B cell (primary cell): ENCODE measurements at places on chromosomes 3 and 15. TPM values are rescaled to one million over a fixed set of nuclear protein-coding genes. Genes with fewer than 3 reads are reported as not detected.

The IGSF11 gene
- 0.30 TPM in 1 of 2 replicates, not detected in the other for polyA plus RNA-seq

The HEXA gene
- 182 and 186 TPM in 2 replicates for polyA plus RNA-seq

The MKRN3 gene
- 0.13 and 0.61 TPM in 2 replicates for polyA plus RNA-seq

The CTXND1 gene
- polyA plus RNA-seq: not detected in 2 replicates

The MAGEL2 gene
- polyA plus RNA-seq: not detected in 2 replicates

The SHF gene
- 0.76 and 1.6 TPM in 2 replicates for polyA plus RNA-seq

The DZIP1L gene
- 0.25 TPM in 1 of 2 replicates, not detected in the other for polyA plus RNA-seq

The GOLGA6D gene
- 0.04 TPM in 1 of 2 replicates, not detected in the other for polyA plus RNA-seq

The ZNF662 gene
- polyA plus RNA-seq: 0.12 and 0.22 TPM in 2 replicates

The NPAP1 gene
- polyA plus RNA-seq: not detected in 2 replicates

The GHSR gene
- not detected in 2 replicates for polyA plus RNA-seq

The GLDN gene
- not detected in 2 replicates for polyA plus RNA-seq

DNA sequence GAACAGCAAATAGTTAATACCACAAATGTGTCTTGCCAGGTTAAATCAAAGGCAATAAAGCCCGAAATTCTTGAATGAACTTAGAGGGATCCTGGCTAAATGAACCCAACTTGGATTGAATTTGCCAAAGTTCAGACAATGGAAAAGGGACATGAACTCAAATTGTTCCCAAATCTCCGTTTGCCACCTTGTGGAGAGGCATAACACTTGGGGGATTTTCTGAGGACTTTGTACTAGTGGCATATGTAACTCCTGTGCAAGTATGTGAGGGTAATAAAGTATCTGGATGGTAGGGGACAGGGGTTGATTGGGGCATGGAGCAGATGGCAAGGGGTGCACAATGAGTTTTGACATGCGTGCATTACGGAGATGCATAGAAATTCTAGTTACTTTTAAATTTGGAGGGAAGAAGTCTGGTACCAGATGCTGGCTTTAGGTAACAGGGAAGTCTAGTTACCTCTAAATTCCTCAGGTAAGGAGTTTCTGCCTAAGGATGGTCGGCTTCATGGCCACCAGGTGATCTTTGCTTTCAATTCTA lies 1.2 kb upstream of the TCAIM start:
- DNase-seq: peak; percentile 11

- no peak for DNase-seq
These were observed 433.3 kb downstream of the FOXP1 start for GRCh38 chr3:71149959-71150954.

- DNase-seq: no peak
These were observed 48.8 kb downstream of the STRIT1 start for GRCh38 chr3:155244699-155245098.

DNA sequence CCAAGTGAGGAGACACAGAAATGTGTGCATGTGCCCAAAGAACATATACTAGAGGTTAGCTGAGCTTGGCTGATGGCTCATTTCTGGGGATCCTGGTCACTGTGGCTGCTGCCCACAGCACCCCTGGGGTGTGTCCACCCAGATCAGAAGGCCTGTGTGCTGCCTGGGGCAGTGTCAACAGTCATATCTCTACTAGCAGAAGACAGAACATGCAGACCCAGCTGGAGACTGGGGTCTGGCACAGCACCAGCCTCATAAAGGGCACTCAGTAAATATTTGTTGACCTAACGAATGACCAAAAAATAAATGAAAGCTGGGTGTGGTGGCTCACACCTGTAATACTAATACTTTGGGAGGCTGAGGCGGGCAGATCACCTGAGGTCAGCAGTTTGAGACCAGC lies 16.4 kb downstream of the CHRNA3 start:
- no peak for DNase-seq

DNA sequence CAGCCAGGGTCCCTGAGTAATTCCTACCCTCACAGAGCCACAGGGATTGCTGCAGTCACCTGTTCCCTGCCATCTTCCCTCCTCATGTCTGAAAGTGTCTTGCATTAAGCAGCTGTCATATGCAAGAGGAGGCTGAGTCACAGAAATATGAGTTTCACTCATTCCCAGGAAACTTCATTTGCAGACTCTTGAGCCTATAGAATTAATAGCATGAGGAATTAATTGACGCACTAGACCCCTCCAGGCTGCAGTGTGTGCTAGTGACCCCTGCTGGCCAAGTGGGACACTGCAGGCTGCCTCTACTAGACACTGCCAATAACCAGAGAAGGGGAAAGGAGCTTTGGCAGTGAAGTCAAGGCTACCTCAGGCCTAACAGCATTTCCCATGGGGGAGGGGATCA lies 50.6 kb upstream of the SLC6A1 start:
- peak; percentile 14 for DNase-seq

DNA sequence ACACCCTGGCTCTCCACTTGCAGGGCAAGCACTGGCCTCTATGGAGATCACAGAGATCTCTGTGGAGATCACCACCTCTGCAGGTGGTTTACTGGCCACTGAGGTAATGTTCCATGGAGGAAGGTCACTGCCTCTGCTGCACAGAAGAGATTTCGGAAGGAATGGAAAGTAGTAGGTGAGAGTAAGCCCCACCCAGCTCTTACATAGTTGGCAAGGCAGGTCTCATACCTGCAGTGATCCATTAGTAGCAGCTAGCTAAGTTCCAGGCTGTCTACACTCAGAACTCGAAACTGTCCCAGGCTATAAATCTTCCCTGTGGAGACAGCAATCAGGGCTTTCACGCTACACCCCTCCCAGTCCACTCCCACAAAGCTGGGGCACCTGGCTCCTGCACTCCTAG lies 194.3 kb upstream of the MANF start:
- DNase-seq: no peak

DNA sequence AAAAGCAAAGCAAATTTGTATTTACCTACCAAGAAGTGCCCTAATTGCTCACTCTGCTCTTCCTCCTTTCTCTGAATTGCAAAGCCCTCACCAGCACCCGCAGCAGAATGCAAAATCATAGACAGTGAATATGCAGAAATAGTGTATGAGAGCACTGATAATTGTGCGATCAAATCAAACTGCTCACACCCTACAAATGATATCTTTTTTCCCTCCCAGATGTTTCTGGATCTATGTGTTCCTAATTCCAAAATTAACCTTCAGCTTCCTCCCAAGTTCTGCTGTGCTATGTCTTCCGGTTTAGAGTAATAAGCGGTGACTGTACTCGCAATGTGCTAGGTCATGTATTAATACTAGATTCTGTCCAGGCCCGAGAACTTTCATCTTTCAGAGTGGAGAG lies 3.4 kb downstream of the GHSR start:
- DNase-seq: no peak

DNA sequence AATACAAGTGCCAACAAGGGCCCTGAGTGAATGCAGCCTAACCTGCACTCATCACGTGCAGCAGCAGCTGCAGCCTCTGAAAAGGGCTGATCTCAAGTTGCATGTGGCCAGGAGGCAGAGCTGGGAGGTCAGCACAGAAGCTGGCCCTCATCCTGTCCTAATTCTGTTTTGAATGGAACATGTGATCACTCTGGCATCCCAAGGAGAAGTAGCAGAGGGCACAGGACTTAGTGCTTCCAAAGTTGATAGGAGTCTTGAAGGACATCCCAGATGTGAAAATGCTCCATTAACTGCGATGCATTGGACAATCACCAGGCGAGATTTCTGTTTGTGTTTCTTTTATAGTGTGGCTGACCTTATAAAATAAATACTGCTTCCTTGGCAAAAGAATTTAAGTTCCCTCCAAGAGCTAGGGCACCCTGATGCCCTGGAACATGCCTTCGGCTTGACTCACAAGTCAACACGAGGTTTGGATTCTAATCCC lies 31.6 kb upstream of the STAG1 start:
- no peak for DNase-seq

- DNase-seq: no peak
These were observed 117.9 kb upstream of the UBE2E2 start for GRCh38 chr3:23085261-23085660.

DNA sequence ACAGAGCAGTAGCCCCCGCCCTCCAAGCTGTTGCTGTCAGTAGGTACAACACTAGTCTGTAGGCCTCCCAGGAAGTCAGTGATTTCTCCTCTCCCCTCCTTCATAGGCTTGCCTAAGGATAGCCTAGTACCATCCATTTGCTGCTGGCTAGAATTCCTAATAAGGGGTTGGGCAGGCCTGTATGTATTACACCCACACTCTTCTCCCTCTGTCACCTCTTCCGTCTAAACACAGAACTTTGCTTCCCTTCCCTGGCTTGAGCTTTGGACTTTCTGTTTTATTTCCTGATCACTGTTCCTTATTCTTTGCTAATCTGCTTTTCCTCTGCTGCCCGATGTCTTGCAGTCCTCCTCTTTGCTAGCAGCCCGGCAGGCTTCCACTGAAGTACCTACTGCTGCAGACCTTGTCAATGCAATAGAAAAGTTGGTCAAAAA lies 93.4 kb upstream of the UMPS start:
- no peak for DNase-seq

DNA sequence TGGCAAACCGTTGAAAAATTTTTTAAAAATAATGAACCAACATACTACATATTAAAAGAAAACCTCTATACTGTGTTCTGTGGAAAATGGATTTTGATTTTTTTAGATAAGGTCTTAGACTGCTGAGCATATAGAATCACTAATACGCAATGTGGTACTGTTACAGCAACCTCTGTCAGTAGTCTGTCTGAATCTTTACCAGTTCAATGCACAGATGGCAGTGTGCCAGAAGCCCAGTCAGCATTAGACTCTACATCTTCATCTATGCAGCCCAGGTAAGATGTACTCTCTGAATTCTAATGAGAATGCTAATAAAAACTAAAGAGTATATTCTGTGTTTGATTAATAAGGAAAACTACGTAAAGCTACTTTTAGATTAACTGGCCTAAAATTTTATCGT lies 31.3 kb upstream of the FAH start:
- no peak for DNase-seq

DNA sequence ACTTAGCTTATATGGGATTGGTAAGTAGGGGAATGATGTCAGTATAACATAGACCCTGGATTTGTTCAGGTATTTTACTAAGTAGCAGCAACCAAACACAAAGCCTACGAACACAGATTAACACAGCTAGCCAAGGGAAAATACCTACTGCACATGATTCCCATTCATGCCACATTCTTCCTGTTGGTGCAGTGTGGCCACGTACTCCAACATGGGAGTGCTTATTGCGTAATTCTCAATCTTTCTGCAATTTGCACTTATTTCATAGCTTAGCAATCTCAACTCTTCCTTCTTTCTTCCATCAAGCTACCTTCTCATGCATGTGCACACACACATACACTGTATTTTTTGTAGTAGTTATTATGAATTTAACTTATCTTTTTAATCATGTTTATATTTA lies 186.8 kb downstream of the IL5RA start:
- no peak for DNase-seq

DNA sequence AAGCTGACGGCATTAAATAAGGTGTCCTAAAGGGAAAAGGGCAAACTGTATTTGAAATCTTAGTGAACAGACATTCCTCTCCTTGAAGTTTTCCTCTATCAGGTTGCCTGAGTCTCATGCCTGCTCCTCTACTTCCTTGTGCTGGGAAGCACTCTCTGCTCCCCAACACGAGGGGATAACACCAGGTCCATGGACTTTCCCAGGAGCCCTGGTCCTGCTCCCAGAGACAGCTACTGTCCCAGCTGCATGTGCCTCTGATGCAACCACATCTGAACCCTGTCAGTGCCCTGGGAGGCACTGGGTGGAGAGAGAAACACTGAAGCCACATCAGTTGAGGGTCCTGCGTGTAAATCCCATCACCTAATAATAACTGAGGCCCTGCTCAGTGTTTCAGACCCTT lies 7.4 kb downstream of the TLR9 start:
- peak; percentile 19 for DNase-seq

DNA sequence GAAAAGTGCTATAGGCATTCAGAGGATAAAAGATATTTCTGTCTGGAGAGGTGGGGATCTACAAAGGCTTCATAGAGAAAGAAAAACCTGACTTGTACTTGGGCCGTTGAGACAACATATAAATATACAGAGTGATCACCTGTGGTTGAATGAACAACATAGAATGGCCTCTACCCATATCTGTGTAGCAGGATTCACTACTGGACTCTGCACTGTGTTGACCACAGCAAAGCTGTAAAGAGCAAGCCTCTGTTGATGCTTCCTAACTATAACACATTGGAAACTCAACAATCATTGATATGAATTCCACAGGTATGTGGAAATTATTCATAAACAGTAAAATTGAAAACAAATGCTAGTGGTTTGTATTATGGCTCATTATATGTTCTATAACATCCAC lies 19.1 kb upstream of the LPP start:
- no peak for DNase-seq

GRCh38 chr3:161051856-161052255 lies 53.3 kb downstream of the B3GALNT1 start:
- no peak for DNase-seq
